ENCODE measurements at places on chromosomes 12 and 14. TPM values are rescaled to one million over a fixed set of nuclear protein-coding genes. Genes with fewer than 3 reads are reported as not detected.

The OTUB2 gene
- total RNA-seq: 1.7 TPM

The DIO2 gene
- not detected for total RNA-seq

The ZNF384 gene
- 71.9 TPM for total RNA-seq

The SPIC gene
- total RNA-seq: not detected

The ASCL4 gene
- total RNA-seq: not detected

The AQP6 gene
- total RNA-seq: not detected

The HOXC12 gene
- total RNA-seq: not detected

The KCNMB4 gene
- total RNA-seq: 0.60 TPM

The BIN2 gene
- total RNA-seq: 161 TPM

The TSPAN8 gene
- total RNA-seq: not detected

The PRIMA1 gene
- not detected for total RNA-seq

The SYT1 gene
- not detected for total RNA-seq

The DLK1 gene
- total RNA-seq: not detected

The GLS2 gene
- 1.1 TPM for total RNA-seq

The ASB8 gene
- 37.9 TPM for total RNA-seq

The NAB2 gene
- total RNA-seq: 13.7 TPM

The DCN gene
- total RNA-seq: not detected
